ENCODE measurements at places on chromosomes 1 and 21.

GRCh38 chr1:66355756-66356155, 178.2 kb upstream of the SGIP1 start:
- peaks cover 50% of the 10 kb centered on the region for H3K4me1 ChIP-seq
- DNase-seq: no peak
- H3K4me3 ChIP-seq: no peak overlapping the region
- H3K36me3 ChIP-seq: peaks cover 41% of the 10 kb centered on the region

DNA sequence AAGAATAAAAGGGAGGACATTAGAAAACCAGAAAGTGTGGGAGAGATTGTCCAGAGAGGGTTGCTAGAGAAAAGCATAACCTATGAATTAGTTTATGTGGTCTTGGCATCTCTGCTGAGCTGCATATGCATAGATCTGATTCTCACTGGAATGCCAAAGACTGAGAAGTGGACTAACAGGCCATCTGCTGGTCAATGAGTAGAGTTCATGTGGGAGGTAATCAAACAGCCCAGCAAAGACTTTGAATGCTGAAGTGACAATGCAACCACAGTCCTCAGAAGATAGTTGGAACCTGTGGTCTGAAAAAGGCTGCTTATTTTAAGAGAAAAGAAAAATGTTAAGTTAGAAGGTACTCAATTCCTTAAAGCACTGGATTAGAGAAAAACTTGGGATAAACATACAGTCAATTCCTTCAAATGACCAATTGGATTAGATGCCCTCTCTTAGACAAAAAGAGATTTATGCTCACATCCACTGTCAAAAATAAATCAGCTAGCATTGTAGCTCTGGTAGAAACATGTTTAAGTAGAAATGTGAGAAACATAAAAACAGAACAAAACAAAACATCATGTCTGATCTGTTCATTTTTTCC, 382.8 kb downstream of the AMY1C start:
- H3K4me1 ChIP-seq: no peaks in the 10 kb centered on the region
- no peak for DNase-seq
- H3K36me3 ChIP-seq: no peaks in the 10 kb centered on the region
- no peak overlapping the region for H3K4me3 ChIP-seq
- H3K27ac ChIP-seq: no peak overlapping the region

GRCh38 chr21:43343992-43344886, 82.7 kb downstream of the SIK1 start:
- H3K36me3 ChIP-seq: no peaks in the 10 kb centered on the region
- DNase-seq: no peak
- no peak overlapping the region for H3K27ac ChIP-seq
- H3K4me1 ChIP-seq: no peaks in the 10 kb centered on the region
- H3K27me3 ChIP-seq: no peaks in the 10 kb centered on the region
- no peak overlapping the region for H3K4me3 ChIP-seq

DNA sequence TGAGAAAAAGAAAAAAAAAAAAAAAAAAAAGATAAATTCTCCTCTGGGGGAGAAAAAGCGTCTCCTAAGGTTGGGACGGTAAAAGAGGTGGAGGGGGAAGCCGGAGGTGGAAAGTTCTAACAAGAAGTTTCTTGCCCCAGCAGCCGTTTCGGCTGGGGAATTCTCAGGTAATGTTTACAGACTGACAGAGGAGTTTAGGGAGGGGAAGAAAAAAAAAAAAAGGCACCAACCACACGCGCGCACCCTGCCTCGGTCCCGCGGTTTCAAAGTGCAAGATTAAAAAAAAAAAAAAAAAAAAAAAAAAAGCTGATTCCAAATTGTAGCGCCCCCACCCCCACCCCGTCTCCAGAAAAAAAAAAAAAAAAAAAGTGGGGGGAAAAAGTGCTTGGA, 504 bp downstream of the DHRS3 start:
- peaks cover 20% of the 10 kb centered on the region for H3K36me3 ChIP-seq
- peaks cover 61% of the 10 kb centered on the region for H3K4me1 ChIP-seq
- H3K27ac ChIP-seq: peak overlapping the region; percentile 97
- DNase-seq: peak; percentile 45
- H3K4me3 ChIP-seq: peak overlapping the region; percentile 99

DNA sequence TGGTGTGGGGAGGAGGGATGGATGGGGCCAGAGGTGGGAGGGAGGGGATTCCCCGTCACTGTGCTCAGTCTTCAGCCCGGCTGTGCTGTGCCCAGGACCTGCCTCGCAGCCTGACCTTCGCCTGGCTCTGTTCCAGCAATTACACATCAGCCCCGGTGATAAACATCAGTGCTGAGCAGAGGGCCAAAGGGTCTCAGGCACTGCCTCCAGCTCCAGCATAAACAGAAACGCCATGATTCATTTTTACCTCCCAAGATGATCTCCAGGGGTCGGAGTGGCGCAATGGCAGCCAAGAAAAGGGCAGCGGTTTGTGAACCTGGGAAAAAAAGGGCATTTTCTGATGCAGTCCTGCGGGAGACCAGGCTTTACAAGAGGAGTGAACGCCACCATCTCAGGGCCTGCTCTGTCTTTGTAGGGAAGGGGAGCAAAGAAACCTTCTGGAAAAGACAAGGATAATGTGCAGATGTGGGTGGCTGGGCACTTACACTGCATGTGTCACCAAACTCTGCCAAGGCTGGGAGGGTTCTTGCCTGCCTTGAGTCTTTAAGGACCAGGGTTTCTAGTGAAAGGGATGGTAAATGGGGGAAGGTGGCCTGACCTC, 28.1 kb downstream of the SHISA4 start:
- no peak overlapping the region for H3K4me3 ChIP-seq
- no peak overlapping the region for H3K27ac ChIP-seq
- no peak for DNase-seq
- no peaks in the 10 kb centered on the region for H3K4me1 ChIP-seq
- peaks cover 15% of the 10 kb centered on the region for H3K27me3 ChIP-seq

DNA sequence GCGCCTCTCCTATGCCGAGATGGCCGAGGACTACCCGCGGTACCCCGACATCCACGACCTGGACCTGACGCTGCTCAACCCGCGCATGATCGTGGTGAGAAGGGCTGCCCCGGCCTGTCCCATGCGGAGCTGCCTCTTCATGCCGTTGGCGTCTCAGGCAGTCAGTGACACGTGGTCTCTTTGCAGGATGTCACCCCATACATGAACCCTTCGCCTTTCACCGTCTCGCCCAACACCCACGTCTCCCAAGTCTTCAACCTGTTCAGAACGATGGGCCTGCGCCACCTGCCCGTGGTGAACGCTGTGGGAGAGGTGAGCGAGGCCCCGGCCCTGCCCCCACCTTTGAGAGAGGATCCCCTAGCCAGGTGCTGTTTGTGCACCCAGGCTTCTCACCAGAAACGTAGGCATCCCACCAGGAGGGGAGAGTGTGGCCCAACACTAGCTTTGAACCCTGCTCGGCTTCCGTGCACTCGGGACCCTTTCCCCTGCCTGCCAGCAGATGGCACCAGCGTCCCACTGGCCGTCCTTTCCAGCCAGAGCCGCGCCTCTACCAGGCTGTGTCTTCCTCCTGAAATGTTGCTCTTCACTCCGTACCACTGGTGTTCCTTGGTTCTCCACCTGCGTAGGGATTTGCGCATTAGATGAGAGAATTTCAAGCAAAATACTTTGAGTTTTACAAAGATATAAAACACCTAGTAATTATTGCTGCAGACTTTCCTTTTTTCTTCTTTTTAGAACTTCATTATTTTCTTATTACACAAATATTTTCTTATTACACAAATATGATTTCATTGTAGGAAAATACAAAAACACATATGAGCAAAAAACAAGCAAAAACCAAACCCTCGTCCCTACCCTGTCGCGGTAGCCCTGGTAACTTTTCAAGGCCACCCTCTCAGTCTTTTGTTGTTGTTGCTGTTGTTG, 9.0 kb downstream of the NPPA start:
- peaks cover 35% of the 10 kb centered on the region for H3K36me3 ChIP-seq
- H3K4me3 ChIP-seq: no peak overlapping the region
- H3K27ac ChIP-seq: no peak overlapping the region
- H3K27me3 ChIP-seq: no peaks in the 10 kb centered on the region
- H3K4me1 ChIP-seq: peaks cover 5% of the 10 kb centered on the region
- peak; percentile 50 for DNase-seq

DNA sequence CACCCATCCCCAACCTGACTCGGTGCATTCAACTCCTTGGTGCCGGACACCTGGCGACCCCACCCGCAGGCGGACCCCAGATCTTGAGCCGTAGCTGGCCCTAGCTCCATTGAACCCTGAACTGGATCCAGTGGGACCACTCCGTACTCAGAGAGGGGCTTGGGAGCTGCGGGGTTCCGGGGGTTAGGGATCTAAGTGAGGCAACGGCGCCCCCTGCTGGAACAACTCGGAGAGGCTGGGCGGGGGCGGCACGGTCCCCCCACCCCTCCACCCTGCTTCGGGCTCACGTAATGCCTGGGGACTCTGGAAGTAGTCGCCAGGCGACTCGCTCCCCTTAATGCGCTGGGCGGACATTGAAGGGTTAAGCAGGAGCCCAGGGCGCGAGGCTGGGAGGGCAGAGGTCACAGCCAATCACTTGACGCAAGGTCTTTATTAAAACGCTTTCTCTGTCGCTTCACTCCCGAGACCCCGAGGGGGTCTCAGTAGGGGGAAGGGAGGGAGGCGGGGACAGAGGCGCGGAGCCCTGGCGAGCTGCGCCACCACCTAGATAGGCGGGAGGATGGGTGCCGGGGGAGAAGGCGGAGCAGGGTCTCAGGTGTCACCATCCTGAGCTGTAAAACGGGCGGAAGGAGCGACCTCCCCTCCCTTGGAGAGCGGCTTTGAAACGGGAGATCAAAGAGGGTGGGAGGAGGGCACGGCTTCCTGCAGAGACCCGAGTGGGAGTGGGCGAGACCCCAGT, 704 bp upstream of the CRABP2 start:
- no peaks in the 10 kb centered on the region for H3K36me3 ChIP-seq
- peaks cover 49% of the 10 kb centered on the region for H3K27me3 ChIP-seq

GRCh38 chr1:174875306-174875705, 124.4 kb upstream of the CACYBP start:
- H3K4me1 ChIP-seq: peaks cover 12% of the 10 kb centered on the region
- H3K4me3 ChIP-seq: peak overlapping the region; percentile 38
- H3K27ac ChIP-seq: no peak overlapping the region
- no peaks in the 10 kb centered on the region for H3K27me3 ChIP-seq

GRCh38 chr1:171984850-171985485, 143.7 kb downstream of the DNM3 start:
- peaks cover 6% of the 10 kb centered on the region for H3K27me3 ChIP-seq
- H3K4me1 ChIP-seq: no peaks in the 10 kb centered on the region
- H3K27ac ChIP-seq: no peak overlapping the region
- no peak for DNase-seq
- no peaks in the 10 kb centered on the region for H3K36me3 ChIP-seq

DNA sequence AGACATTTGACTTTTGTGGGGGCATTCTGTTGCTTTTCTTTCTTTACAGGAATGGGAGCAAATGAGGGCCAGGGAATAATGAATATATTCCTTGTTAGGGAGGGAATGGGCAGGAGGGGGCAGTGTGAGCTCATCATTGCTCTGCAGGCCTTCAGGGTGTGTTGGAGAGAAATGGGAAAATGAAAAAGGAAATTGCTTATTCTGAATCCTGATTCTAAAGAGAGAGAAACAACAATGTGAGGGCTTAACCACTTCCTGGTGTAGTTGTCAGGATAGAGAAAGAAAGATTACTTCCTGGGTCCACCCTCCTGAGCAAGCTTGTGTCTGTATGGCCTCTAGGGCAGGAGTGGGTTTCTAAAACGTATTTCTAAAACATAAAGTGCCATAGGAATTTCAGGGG, 28.3 kb downstream of the VANGL2 start:
- DNase-seq: no peak
- no peaks in the 10 kb centered on the region for H3K27me3 ChIP-seq
- peaks cover 2% of the 10 kb centered on the region for H3K36me3 ChIP-seq
- H3K27ac ChIP-seq: peak overlapping the region; percentile 88
- peak overlapping the region; percentile 62 for H3K4me3 ChIP-seq
